LHCN-M2 (cell line): ENCODE measurements at places on chromosomes 4 and X. TPM values are rescaled to one million over a fixed set of nuclear protein-coding genes. Genes with fewer than 3 reads are reported as not detected.

Gene SOX3
- not detected in 2 replicates for total RNA-seq

Gene TMEM150C
- total RNA-seq: 0.26 TPM in 1 of 2 replicates, not detected in the other

Gene DCAF8L1
- total RNA-seq: not detected in 2 replicates

Gene OSTC
- total RNA-seq: 179 and 240 TPM in 2 replicates

Gene GSX2
- not detected in 2 replicates for total RNA-seq

Gene CT45A1
- not detected in 2 replicates for total RNA-seq

Gene HSPA4L
- total RNA-seq: 8.8 and 11.3 TPM in 2 replicates

Gene RADX
- 1.3 and 1.7 TPM in 2 replicates for total RNA-seq

Gene IQSEC2
- total RNA-seq: 17.0 and 18.3 TPM in 2 replicates
